ENCODE measurements at places on chromosomes 13 and 19.

DNA sequence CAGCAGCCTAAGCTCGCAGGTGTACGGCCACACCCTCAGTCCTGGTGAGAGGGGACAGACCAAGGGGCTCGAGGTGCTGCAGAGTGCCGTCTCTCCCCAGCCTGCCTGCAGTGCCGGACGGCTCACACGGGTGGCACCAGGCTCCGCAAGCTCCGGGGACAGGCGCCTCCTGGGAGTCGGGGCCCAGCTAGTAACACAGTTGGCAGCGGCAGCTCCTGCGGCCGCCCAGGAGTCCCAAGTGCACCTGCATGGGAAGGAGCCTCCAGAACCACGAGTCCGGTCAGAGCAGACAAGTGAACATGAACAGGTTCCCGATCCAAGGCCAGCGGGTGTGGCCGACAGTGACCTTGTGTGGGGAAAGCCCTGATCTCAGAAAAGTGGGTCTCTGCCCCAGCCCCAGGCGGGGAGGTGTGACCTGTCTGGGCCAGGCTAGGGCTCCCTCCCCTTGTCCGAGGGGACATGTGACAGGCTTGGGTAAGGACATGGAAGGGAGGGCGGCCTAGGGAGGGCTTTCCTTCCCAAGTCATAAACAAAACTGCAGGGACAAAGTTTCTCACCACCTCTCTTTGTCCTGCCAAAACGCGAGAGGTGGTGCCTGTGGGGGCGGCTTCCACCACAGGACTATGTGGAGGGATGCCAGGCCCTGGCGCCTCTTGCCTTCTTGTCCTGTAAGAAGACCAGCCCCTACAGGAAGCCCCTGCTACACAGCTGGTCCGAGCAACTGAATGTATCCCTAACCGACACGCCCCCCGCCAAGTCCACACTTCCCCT is 46.5 kb downstream of the MLLT1 start:
- no peak for DNase-seq

DNA sequence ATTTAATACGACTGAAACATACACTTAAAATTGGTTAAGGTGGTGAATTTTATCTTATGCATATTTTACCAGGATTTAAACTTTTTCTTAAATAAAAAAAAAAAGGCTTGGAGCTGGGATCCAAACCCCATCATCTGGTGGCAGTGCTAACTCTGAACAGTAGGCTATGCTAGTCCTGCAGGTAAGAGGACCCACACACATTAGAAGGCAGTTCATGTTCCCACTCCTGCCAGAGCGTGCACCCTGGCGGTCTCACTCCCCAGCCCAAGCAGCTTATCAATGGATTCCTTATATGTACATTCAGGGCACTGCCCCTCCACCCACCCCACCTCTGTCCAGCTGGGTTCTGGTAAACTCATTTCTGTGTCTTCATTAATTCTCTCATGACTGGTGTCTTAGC is 31.3 kb upstream of the CEBPA start:
- DNase-seq: no peak

DNA sequence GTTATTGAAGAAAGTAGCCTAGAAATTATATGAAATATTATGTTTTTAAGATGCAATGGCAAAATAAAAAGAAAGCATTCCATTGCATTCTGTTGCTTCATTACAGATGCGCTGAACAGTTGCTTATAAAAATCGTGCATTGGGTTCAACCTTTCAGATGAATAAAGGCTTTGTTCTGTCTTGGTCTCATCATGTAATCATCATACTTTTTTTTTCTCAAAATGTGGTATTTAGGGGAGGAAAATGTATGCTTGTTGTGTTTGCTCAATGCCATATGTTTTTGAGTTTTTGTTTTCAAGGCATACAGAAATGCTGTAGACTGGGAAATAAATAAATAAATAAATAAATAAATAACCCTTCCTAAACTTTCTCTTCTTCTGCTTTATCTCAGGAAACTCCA is 1.1 kb upstream of the MBNL2 start:
- no peak for DNase-seq

GRCh38 chr19:33282036-33282671 is 20.2 kb downstream of the CEBPA start:
- DNase-seq: no peak

GRCh38 chr13:59774491-59774971 is 389.2 kb downstream of the DIAPH3 start:
- no peak for DNase-seq
